ENCODE measurements at places on chromosomes 5 and 9.

DNA sequence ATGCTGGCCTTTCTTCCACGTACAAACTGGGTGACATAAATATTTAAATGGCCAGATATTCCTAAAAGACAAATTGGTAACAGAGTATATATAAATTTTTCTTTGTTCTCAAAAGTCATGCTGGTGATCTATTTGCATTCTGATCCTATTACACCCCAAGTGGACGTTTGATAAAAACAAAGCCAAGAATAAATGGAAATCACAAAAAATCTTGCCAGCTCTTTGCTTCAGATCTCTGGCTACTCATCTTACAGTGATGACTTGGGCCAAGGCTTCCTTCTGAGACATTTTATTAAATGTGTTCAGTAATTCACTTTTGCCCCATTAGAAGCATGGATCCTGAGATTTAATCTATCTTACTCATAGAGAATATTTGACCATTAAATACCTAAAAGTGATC lies 444.3 kb upstream of the PIK3R1 start:
- no peak for DNase-seq

- no peak for DNase-seq
Observed at GRCh38 chr9:75997206-75997605, 106.7 kb downstream of the PCSK5 start.

DNA sequence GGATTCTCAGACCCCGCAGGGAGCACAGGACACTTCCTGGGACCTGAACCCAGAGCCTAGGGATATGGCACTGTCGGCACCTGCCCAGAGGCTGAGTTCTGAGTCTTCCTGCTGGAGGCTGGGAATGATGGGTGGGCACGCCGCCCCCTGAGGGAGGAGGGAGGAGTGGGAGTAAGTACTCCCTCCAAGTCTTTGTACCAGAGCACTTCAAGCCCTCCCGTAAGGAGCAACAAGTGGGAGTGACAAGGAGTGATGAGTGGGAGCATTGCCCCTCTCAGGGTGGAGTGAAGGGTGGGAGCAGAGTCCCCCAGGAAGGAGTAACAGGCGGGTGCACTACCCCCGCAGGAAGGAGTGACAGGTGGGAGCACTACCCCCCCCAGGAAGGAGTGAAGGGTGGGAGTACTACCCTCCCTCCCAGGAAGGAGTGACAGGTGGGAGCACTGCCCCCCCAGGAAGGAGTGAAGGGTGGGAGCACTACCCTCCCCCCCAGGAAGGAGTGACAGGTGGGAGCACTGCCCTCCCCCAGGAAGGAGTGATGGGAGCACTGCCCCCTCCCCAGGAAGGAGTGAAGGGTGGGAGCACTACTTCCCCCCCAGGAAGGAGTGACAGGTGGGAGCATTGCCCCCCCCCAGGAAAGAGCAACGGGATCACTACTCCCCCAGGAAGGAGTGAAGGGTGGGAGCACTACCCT lies 100.1 kb downstream of the CACNA1B start:
- DNase-seq = no peak

- no peak for DNase-seq
Observed at GRCh38 chr9:90060256-90060655, 455.4 kb downstream of the GADD45G start.

- DNase-seq = no peak
Observed at GRCh38 chr9:114746591-114747346, 59.1 kb downstream of the TNFSF15 start.

GRCh38 chr9:137488327-137488653 lies 29.2 kb upstream of the NSMF start:
- no peak for DNase-seq

DNA sequence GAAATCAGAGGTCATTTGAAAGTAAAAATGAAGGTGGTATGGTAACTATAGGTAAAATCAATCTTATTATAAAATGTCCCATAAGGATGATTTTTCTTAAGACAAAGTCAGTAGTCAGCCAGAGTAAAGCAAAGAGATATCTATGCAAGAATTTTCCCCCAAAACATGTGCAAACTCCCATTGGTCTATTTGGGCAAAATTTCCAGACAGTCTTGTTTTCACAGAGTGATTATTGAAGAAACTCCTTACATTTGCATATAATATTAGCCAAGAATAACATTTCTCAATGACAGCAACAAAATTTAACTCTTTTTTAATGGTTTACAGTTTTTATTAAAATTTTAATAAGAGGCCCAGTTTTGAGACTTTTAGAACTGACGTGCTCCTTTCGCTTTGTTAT lies 406.1 kb upstream of the GRAMD2B start:
- DNase-seq = no peak

Measured in AG04449 (cell line).